Activated naive CD4-positive, alpha-beta T cell treated with anti-CD3 and anti-CD28 coated beads, Interleukin-2, amount 50 U/mL, for 72 hours (primary cell): ENCODE measurements at places on chromosomes 2 and 18. TPM values are rescaled to one million over a fixed set of nuclear protein-coding genes. Genes with fewer than 3 reads are reported as not detected.

DNA sequence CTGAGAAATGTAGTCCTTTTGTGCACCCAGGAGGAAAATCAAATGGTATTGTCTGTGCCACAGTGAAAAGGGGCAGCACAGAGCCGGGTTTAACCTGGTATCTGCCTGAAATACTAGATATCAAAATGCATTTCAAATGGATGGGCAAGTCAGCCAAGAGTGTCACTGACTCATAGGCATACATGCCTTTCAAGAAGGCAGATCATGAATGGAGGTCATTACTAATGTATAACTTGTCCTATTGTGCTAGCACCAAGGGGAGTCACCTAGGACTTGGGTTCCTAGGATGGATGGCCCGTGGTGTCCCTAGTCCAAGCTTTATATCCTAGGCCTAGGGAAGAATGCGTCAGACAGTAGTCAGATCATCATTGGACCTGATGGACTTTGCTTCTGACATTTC is 49.9 kb downstream of the TCF7L1 start:
- DNase-seq = no peak

DNA sequence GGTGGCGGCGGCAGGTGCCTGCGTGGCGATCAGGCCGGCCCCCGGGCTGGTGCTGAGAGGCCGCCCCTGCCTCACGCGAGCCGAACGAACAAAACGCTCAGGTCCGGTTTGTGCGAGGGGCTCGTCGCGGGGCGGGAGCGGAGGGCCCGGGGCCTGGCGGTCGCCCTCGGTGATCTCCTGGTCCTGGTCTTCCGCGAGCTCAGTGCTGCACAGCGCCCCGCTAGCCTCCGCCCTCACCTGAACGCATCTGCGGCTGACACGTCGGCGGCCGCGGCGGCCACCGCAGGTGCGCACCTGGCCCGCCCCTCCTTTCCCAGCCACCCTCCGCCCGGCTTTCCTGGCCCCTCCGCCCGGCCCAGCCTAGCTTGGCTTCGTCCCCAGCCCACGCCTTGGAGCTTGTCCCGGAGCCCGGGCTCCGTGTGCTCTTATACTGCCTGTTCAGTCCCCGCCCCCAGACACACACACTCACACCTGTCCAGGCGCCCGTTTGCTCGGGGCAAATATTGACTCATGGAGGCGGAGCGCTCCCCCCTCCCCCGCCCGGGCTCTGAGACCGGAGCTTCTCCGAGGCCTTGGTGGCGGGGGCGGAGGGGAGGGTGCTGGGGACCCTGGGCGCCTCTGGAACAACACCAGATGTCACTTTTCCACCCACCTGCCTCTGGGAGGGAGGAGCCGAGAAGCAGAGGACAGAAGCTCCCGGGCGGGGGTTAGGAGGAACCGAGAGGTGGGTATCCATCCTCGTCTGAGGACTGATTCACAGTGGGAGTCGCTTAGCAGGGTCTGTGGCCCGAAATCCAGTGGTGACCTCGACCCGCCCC is 8.6 kb upstream of the CRYBA2 start:
- DNase-seq = no peak

DNA sequence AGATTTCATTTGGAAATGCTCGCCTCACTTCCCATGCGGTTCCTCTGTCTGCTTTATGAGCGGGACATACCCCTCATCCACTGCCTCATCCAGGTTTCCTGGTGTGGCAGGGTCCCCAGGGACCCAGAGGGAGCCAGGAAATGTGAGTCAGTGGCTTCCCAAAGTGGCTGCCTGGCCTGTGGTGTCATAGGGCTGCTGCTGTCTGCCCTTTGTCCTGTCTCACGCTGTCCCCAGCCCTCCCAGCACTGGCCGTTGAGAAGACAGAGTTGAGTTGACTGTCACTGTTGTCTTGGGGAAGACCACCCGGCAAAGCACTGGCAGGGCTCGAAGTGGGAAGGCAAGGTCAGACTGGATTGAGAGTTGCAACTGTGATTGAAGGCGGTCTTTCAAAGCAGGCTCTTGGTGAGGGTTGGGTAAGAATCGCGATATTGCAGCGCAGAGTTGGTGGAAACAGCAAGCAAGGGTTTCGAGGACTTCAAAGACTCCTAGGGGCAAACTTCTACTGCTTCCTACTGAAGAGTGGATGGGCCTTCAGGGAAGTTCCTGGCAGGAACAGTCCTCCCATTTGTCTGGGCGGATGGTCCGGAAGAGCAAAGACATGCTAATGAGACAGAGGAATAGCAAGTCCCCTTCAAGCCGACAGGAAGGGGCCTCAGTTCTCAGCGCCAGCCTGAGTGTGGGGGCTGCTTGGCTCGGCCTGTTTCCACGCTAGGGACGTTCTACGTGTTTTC is 33.9 kb downstream of the RAB31 start:
- DNase-seq = no peak

GRCh38 chr2:55247025-55247424 is 14.5 kb downstream of the RPS27A start:
- DNase-seq = no peak

- DNase-seq = no peak
These were observed 58.8 kb upstream of the HAAO start for GRCh38 chr2:42851186-42851585.

GRCh38 chr2:96604104-96604503 is 34.0 kb downstream of the KANSL3 start:
- no peak for DNase-seq

- no peak for DNase-seq
These were observed 91.4 kb upstream of the FHL2 start for GRCh38 chr2:105490204-105490603.

DNA sequence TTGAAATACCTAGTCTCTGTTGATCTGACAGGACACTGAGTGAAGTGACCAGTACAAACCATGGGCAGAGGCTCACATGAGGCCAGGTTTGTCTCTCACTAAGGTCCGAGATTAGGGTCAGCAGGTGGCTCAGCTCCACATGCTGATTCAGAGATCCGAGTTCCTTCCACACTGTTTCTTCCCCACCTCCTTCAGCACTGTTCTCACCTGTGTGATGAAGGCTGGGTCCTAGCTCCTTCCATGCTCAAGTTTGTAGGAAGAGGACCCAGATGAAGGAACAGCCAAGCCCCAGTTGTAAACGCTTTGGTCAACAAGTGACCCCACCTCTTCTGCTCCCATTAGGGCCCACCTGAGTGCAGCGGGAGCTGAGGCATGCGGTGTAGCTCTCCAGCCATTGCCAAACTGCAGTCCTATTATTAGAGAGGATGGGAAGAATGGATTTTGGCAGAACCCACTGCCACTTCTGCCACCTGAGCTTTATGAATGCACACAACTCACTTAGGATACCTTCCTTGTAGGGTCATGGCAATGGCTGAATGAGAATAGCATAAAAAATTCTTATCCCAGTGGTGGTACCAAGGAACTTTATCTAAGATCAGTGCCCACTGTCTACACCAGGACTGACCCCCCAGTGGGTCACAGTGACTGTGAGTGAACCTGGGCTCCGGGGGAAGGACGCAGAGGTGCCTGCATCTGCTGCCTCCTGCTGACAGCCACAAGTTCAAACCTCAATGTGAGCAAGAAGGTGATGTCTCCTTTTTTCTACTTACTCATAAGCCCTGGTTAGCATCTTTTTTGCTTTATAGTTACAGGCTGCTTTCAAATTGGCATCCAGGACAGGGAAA is 324.8 kb upstream of the HS6ST1 start:
- no peak for DNase-seq

- DNase-seq = no peak
These were observed 89.1 kb downstream of the TGIF1 start for GRCh38 chr18:3538954-3539617.

DNA sequence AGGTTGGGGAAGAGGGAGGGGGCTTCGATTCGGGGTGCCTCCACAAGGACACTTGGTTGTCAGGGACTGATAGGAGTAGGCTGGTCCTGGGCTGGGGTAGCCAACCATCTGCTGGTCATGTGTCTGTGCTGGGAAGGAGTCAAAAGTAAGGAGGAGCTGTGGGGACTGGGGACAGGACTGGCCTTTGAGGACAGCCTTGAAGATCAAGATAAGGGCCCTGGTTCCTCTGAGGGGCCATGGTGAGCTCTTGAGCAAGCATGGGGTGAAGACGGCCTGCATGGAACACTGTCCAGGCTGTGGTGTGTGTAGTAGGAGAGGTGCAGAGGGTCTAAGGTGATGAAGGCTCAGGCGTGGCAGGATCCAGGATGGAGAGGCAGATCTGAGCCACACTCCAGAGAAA is 1.7 kb downstream of the CYP27A1 start:
- no peak for DNase-seq

DNA sequence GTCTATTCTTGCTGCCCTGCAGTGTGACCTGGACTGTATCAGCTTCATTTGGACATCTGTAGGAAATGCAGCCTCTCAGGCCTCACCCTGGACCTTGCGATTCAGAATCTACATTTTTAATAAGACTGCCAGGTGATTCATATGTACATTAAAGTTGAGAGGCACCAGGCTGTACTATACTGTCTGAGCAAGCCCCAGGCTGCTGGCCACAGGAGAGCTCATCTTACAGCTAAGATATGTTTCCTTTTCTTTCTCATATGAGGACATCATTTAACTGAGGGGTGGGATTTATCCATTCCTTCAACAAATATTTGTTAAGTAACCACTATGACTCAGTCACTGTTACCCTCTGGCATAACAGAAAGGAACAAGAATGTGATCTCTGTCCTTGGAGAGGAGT is 78.2 kb upstream of the GCFC2 start:
- no peak for DNase-seq

DNA sequence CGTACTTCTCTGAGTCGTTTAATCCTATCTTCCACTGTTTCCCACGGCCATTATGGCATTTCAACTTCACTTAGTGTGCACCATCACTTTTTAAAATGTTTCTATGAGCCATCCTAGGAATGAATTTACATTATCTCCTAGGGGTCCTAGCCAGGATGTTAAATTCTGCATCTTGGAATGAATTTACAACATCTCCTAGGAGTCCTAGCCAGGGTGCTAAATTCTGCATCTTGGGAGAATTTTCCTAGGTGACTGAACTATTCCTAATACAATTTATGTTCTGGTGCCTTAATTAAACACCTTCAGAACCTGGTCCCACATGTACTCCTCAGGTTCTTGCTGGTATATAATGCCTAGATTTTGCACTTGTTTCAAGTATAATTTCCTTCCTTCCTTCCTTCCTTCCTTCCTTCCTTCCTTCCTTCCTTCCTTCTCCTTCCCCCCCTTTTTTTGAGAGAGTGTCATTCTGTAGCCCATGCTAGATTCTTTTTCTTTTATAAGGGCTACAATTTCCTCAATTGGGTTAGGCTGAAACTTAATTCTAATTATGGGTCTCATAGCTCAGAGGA is 72.1 kb downstream of the TBR1 start:
- no peak for DNase-seq

DNA sequence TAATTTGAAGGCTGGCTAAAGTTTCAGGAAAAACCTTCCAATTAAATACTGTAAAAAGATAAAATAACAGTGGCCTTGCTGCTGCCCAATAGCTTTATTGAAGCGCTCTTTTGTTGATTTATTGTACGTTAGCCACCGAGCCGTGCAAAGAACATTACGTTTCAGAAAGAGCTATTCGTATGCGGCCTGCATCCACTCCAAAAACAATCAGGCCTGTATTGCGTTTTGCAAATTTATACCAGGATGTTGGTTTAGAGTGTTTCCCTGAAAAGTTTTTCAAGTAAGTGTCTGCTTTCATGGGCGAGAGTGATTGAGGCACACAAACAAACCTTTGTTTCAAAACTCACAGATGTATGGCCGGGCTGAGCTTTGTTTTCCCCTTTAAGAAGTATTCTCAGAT is 257.2 kb upstream of the SALL3 start:
- DNase-seq = no peak

- DNase-seq = no peak
These were observed 125.0 kb downstream of the LRP2 start for GRCh38 chr2:169237286-169237685.

Gene MDH1B
- 0.36 TPM for total RNA-seq

Gene ZNF236
- total RNA-seq = 17.7 TPM

Gene KRTCAP3
- total RNA-seq = 7.9 TPM

Gene ASB18
- total RNA-seq = not detected

Gene DOK1
- 25.6 TPM for total RNA-seq

Gene SP140
- 77.7 TPM for total RNA-seq

Gene UGT1A7
- total RNA-seq = not detected

Gene TSPYL6
- not detected for total RNA-seq

Gene CDH19
- not detected for total RNA-seq
